Prostate gland (tissue), 2 donors: ENCODE measurements at places on chromosomes 3 and 15.

DNA sequence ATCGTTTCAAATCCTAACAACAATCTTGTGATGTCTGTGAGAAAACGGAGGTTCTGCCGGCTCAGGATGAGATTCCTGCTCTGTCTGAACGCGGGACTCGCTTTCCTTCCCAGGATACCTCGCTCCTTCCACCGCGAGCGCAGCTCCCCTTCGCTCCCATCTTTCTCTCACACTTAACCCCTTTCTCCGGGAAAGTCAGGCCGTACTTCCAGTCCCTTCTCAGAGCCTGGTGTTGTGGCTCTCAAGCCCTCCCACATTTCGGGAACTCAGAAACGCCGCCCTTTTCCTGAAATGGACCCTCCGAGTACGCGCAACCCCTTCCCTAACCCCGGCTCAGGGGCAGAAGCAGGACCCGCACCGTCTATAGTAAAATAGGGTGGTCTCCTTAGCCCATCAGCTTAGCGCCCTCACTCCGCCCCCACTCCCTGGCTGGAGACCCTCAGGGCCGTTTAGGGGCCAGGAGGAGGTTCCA, 378 bp upstream of the FEM1B start:
- no peak for DNase-seq

DNA sequence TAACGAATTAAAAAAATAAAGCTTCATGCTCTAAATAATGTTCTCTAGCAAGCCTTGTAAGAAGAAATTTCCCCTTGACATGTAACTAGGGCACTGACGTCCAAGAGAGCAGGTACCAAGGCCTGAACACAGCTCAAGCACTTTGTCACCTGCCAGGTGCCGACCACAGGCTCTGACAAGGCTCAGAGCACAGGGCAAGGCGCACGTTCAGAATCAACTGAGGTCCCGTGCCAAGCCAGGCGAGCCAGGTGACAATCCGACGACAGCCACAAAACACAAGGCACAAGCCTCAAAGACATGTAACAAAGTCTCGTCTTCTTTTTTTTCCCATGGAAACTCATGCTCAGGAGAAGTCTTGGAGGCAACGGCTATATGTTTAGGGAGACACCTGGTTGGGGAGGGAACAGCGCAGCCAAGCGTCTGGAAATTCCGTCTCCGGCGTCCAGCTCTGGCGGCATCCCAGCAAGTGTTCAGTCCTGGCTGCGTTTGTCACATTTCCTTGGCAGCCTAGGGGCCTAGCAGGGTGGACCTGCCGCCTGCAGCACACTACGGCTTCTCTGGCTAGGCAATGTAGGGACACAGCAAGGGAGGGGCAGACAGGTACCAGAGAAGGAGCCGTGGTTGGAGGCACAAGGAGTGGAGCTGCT, 76.7 kb downstream of the ADAMTS17 start:
- no peak for DNase-seq

DNA sequence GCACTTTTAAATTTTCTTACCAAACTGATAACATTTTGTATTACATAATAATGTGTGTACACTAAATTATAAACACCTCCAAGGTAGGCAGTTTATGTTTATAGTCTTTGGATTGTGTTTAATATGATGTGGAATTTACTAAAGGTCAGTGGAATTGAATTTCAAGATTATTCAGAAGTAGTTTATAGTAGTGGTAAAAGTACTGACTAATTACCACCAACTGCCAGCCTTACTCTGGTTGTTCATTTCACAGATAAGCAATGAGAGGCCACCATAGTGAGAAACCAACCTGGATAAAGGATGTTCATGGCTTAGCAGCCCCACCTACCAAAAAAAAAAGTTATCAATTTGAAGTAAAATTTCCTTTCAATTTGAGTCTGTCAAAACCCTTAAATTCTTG, 54.0 kb upstream of the EIF5A2 start:
- no peak for DNase-seq

- DNase-seq = no peak
Measured at GRCh38 chr15:66580643-66581042, 14.8 kb upstream of the LCTL start.

GRCh38 chr3:38646630-38647029, 2.9 kb downstream of the SCN5A start:
- DNase-seq = no peak

GRCh38 chr3:55446850-55447249, 40.3 kb downstream of the WNT5A start:
- DNase-seq = no peak

- DNase-seq = no peak
Measured at GRCh38 chr3:171888466-171888865, 45.3 kb downstream of the TMEM212 start.

GRCh38 chr3:69880069-69880640, 119.4 kb upstream of the SAMMSON start:
- DNase-seq = no peak

GRCh38 chr3:197268294-197268693, 30.1 kb downstream of the DLG1 start:
- no peak for DNase-seq

GRCh38 chr15:96334705-96335410, 4.4 kb downstream of the NR2F2 start:
- DNase-seq = no peak

DNA sequence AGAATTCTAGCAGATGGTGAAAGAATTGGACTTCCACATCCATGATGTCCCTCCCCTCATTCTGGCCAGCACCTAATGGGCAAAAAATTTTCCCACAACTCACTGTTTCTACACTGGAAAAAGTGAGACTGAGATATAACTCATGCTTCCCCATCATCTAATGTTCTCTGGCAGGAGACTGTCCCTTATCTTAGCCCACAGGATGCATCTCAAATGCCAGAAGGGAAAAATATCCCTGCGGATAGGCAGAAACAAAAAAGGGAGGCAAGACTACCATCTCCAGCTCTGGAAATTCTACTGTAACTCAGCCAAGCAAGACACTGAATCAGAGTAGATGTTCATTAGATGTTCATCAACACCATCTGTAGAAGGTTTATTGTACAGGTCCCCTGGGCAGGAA, 58.6 kb downstream of the DLG1 start:
- no peak for DNase-seq

- DNase-seq = no peak
Measured at GRCh38 chr15:58426501-58426900, 5.3 kb upstream of the LIPC start.

DNA sequence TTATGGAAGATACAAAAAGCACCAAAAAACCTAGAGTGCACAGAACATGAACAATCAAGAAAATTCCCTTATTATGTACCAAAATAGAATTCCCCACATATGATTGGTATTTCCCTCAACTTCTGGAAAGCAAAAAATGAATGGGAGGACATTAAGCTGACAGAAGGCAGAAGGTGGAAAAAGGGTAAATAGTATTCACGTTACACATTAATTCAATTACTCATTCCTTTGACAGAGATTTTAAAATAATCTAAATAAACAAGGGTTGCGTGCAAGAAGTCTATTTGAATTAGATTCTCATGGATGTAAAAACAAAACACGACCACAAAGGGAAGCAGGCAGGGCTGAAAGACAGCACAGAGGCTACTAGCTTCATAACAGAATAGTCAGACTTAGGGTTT, 260.5 kb upstream of the ZPLD1 start:
- no peak for DNase-seq

DNA sequence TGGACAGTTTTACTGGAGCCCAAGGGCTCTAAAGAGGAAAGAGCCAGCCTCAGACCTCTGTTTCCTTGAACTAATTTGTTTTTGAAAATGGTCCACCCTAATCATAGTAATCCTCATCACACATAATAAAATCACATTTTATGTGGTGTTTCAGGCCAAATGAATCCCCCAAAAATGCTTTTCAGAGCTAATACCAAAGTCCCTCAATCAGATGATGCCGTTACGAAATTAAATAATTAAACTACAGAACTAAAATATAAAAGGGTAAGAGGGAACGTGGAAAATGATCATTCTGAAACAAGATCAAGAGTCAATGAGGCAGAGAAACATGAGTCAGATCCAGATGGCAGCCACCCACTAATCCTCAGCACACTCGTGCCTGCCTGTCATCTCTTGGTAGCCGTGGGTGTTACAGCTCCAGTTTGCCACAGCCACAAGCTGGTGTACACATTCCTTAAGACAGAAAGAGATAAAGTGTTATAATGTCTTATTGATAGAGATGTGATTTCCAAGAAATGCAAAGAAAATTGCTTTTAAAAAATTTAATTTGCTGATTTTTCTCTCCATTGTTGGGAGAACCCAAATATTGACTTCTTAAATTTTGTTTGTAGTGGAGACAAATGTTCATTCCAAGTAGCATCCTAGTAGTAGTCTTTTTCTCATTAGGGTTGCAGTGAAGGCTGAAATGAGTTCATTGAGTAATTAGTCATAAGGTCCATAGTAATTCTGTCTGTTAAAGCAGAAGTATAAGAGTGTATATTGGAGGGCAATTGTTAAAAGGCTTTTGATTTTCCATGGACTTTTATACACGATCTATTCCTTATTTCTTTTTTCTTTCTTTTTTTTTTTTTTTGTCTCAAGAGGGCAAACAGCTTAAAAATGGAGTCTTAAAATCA, 104.2 kb downstream of the AGBL1 start:
- no peak for DNase-seq

GRCh38 chr3:98026425-98027084, 8.6 kb downstream of the GABRR3 start:
- no peak for DNase-seq

GRCh38 chr3:134092208-134092701, 62.5 kb upstream of the SLCO2A1 start:
- DNase-seq = no peak

- no peak for DNase-seq
Measured at GRCh38 chr3:142861926-142862325, 27.0 kb downstream of the PCOLCE2 start.

DNA sequence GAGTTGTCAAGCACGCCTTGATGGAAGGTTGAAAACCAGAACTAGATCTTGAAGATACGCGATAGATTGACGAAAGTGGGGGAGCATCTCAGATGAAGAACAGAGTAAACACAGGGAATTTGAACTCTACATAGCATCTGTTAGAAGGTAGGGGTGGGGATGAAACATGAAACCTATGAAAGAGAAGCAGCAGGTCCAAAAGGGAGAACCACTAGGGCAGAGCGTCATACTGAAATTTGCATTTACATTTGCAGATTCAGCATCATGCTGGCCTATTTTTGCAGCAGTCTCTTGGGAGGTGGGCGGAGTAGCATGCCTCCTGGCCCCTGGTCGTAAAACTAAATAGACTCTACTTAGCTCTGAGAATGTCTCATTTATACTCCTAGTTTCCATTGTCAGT, 46.1 kb upstream of the RASGRP1 start:
- no peak for DNase-seq

DNA sequence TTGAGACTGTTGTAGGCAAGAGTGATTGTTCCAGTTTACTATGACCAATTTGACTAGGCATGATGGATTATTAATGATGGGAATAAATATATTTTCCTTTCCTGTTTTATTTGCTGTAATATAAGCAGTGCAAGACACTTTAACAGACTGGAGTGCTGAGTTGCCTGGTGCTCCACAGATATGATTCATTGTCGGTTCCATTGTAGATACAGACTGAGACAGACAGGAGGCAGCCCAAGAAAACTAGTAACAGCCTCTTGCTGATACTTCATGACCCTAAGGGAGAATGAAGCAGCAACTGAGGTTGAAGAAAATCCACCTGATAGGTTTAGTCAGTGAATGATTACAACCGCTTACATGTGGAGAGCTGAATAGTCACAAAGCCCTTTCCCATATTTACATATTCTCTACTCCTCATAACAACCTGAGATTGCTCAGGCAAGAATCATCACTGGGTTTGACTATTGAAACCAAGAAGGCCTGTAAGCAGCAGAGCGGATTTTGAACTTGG, 235.1 kb upstream of the TPRG1 start:
- DNase-seq = no peak

- no peak for DNase-seq
Measured at GRCh38 chr3:72271216-72271615, 486.3 kb upstream of the PROK2 start.

GRCh38 chr3:172171396-172172075, 132.2 kb downstream of the FNDC3B start:
- DNase-seq = no peak

- no peak for DNase-seq
Measured at GRCh38 chr15:63517202-63517601, 12.8 kb downstream of the USP3 start.

- peak; percentile 12 for DNase-seq
Measured at GRCh38 chr15:74826364-74826819, at the start of gene CPLX3. TSS of gene CPLX3 (plus strand) at chr15:74826627. CDS start at chr15:74826704, 77 bp downstream.

DNA sequence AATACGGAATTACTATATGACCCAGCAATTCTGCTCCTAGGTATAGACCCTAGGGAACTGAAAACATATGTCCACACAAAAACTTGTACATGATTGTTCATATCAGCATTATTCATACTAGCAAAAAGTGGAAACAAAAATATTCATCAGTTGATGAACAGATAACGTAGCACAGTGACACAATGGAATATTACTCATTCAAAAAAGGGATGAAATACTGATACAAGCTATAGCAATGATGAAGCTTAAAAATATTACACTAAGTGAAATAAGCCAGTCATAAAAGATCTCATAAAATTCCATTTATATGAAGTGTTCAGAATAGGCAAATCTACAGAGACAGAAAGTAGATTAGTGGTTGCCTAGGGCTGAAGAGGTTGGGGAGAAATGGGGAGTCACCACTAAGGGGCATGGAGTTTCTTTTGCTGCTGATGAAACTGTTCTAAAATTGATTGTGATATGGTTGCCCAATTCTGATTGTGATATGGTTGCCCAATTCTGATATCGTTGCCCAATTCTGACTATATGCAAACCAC, 10.5 kb downstream of the C15orf61 start:
- no peak for DNase-seq

DNA sequence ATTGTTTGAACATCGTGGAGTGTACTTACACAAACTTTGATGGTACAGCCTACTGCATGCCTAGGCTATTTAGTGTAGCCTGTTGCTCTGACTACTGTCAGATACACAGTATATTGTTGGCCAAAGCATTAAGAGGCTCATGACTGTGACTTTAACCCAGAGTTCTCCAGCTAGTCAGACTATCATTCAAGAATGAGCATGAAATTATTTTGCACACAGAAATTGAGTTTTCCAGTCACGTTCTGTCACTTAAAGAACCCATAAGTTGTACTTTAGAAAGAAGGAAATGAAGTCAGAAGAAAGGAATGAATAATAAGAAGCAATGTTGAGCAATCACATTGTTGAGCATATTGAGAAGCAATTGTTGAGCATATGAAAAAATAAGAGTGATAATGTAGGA, 37.6 kb upstream of the SLC22A13 start:
- no peak for DNase-seq

GRCh38 chr3:30696403-30696819, 90.0 kb downstream of the TGFBR2 start:
- DNase-seq = no peak
